ENCODE measurements at places on chromosomes 12 and 14.

GRCh38 chr12:94563286-94563685 lies 87.1 kb downstream of the TMCC3 start:
- DNase-seq = no peak

DNA sequence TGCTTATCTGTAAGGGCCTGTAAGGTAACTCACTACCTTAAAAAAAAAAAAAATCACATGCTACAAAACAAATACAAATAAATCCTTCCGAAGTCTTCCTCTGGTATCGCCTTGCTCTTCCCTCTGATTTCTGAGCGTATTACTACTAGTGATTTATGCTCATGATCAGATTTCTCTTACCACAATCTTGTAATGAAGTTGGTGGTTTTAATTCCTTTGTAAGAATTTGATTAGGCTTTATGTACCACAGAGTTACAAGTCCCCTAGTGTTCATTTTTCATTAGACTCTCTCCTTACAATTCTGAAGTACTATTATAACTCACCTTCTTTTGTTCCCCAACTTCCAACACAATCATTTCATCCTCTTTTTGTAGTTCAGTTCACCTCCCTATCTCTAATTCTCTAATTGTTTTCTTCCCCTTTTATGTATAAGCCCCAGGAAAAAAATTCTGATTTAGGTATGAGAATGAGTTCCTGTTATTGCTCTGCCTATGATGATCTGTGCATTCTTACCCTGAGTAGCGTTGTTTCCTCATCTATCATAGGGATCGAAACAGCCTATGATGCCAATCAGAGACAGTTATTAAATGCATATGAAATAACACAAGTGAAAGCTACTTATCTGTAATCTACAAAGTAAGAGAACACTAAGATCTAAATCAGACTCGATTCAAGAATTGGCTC lies 81.5 kb downstream of the EPS8 start:
- DNase-seq = no peak

DNA sequence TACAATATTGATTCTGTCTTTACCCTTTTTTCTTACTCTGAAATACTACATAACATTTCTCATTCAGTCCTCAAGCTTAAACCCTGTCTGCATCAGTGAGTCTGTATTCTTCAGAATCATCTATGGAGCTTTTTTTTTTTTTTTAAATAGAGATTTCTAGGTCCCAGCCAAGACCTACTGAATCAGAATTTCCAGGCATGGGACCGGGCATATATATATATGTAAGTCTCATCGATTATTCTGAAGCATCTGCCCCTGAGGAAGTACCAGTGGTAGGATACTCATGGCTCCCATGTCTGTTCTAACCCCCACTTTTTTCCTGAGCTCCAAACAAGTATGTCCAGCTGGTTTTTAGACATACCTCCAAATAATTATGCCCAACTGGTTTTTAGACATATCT lies 6.1 kb downstream of the DDX47 start:
- DNase-seq = no peak

DNA sequence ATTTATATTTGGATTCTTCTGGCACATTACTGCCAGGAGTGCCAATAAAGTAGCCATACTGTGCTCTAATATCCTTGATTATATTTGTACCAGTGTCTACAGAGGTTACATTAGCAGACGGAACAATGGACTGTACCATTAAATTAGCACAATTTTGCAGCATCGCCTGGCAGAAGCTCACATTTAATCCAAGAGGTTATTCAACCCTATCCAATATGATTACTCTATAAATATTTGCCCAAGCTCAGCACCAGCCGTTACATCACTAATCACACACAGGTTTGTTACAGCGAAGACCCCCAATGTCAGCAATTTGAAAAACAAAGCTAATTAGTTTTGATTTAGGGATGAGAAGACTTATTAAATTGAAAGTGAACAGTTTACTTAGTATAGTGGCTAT lies 16.9 kb upstream of the MGST1 start:
- DNase-seq = no peak

- no peak for DNase-seq
Observed at GRCh38 chr12:89960011-89960507, 251.4 kb upstream of the ATP2B1 start.

DNA sequence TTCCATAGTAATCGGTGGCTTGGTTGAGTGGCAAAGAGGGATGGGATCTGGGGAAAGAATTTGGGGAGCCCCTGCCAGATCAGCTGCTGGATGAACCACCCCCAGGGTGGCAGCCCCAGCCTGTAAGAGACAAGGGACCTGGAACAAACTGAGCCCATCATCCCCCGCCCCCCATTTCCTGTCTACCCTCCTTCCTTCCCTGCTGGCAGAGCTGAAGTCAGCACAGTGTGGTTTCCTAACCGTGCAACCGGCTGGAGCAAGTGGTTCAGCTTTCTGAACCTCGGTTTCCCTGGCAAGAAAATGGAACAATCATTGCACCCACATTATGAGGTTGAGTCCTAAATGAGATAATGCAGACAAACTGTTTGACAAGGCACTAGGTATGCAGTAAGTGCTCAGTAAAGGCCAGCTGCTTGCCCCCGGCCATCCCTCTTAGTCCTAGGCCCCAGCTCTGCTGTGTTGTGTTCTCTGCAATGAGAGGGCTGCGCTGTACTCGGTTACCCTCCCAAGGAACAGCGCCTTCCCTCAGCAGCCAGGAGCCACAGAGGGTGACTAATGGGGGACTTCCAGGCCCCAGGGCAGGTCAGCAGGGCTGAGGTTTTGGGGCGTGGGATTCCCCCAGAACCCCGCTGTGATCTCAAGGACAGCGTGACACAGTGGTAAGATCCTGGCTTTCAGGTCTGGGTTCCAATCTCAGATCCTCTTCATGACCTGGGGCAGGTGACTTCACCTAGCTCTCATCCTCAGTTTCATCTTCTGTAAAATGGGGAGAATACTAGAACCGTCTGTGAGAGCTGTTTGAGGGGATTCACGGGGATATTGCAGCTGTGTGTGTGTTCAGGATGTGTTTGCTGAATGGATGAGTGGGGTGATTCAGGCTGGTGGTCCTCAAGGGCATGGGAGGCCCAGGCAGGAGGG lies 16.5 kb downstream of the SELPLG start:
- peak; percentile 68 for DNase-seq

GRCh38 chr14:52801014-52801712 lies 9.8 kb upstream of the GNPNAT1 start:
- no peak for DNase-seq

DNA sequence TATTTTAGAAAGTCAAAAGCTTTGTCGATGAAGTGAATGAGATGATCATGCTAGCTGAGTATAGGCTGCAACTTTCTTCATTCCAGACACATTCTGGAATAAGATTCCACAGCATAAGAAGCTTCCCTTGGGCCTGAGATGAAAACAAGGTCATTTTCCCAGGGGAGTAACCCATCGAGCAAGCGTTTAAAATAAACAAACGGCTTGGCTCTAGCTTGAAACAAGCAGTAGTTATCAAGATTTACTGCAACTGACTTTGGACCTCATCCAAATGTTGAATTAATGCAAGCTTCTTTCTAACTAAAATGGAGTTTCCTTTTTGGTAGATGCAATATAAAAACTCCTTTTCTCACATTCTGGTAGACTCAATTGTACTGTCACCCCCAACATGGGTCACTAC lies 23.0 kb downstream of the KCNJ8 start:
- no peak for DNase-seq
